NCI-H460 (cell line): ENCODE measurements at places on chromosomes 3 and 15. TPM values are rescaled to one million over a fixed set of nuclear protein-coding genes. Genes with fewer than 3 reads are reported as not detected.
A peak's percentile ranks its signal among the peaks of the same experiment; 100 is the strongest.

DNA sequence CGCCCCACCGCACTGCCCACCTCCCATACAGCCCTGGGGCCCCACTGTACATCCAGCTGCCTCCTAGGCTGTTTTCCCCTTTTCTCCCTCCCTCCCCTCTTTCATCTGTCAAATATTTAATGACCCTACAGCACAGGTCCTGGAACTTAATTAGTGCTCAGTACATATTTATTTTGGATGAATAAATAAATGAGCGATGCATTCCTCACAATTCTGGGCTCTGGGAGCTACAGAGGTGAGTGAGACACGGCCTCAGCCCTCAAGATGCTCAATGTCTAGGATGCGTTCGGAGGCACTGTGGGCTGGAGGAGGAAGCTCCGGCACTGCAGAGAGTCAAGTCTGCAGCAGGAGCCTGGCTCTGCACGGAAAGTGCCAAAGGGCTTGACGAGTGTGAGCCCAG lies 175.0 kb downstream of the FAM43A start:
- no peak for DNase-seq

DNA sequence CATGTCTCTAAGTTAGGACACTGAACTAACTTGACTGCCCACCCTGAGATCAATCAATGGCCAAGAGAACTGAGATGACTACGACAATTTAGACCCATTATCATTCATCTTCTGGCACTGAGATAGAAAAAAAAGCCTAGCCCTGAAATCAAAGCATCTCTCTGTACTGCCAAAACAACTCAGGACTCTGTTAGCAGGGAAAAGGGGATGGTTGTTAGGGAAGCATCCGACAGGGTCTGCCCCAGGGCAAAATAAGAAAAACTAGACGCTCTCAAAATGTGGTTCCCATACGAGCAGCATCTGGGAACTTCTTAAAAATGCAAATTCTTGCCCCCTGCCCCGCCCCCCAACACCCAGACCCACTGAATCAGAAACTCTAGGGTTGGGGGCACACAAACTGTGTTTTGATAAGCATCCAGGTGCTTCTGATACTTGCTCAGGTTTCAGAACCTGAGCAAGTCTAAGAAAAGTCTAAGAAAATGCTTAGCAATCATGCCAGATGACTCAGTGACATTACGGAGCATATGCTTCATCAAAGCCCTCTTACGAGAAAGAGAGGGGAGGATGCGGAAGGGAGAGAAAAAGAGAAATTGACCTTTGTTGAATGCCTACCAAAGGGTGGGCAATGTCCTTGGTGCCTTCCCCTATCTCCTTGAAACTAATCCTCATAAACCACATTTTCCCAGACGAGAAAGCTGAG lies 172.8 kb upstream of the HES1 start:
- no peak for DNase-seq

DNA sequence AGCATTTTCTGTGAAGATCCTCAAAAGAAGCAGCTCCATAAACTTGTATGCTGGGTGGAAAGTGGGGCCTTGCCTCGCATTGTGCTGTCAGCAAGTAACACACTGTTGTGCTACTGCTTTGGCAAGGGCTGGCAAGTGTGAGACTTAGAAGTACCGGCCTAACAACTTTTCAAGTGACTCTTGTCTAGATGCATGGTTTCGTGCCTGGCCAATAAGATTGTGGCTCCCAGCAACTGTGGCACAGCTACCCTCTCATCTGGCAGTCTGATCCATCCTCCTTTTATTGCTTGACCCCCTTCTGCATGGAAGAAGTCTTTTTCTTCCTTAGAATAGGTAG lies 79.4 kb upstream of the VEPH1 start:
- DNase-seq = no peak

GRCh38 chr3:52202384-52203077 lies 4.6 kb downstream of the ALAS1 start:
- no peak for DNase-seq

DNA sequence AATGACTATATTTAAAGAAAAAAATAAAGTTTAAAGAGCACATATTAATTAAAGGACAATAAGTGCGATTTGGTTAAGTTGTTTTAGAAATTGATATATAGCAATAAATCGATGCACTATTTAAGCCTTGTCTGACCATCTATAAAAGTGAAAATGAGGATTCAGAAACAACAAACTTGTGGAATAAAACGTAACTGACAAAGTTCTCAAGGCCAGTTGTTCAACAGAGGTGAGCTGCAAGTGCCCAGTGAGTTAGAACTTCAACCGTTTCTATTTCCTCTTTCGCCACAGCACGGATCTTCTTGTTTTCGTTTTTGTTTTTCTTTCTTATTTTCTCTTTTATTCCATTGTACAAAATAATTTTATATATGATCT lies 724.9 kb upstream of the ARRDC4 start:
- no peak for DNase-seq

DNA sequence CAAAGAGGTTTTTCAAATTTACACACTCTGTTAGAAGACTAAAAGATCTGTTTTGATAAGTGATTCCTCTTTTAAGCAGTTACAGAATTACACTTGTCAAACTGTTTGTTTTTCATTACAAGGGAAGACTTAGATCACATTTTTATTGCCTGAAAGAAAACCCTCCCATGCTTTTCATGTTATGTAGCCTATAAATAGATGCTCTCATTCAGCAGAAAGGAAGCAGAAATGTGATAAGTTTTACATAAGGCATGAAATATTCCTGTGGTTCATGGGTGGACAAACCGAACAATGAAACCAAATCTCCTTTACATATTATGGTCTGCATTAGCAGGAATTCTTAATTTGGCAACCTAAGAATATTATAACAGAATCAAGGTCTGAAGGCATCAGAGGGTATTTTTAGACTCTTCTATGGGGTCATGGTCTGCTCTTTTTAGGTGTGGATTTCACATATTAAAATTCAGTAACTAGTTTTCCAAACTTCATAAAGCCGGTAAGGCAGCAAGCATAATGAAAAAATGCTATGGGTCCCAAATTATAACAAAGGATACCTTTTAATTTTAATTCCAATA lies 37.3 kb upstream of the FXR1 start:
- DNase-seq = no peak

GRCh38 chr3:191440532-191440931 lies 20.4 kb upstream of the PYDC2 start:
- no peak for DNase-seq

- DNase-seq = no peak
Observed at GRCh38 chr3:46825450-46825849, 37.8 kb downstream of the MYL3 start.

DNA sequence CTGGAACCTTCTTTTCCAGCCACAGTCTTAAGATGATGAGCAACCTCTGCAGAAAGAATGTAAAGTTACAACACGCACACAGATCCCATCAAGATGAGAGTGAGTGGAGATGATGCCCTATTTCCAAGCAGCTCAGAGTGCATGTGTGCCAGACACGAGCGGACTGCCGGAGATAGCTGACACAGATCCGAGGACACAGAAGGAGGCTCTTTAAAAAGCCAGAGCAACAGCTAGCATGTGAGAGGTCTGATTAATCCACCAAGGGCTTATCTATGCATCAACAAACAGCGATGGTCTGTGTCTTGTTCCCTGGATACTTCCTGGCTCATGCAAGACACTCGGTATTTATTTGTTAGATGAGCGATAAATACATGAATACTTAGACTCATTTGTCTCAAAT lies 128.6 kb upstream of the DLG1 start:
- DNase-seq = no peak

DNA sequence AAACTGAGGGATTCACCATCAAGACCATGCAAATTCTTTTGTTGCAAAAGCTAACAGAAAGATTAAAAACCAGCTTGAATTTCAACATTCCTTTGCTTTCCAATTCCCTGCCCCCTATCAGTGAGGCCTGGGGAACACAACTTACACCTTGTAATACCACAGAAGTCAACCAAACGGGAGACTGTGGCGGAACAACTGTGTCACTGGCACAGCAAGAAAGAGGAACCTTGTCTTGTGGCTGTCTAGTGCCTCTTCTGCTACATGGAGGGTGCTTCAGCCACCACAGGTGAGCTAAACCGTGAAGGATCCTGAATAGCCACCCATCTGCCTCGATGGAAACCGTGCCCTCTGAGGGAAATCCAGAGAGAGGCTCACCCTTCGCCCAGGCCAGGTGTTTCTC lies 11.4 kb downstream of the CCDC12 start:
- no peak for DNase-seq

GRCh38 chr15:39431376-39431775 lies 149.5 kb upstream of the THBS1 start:
- no peak for DNase-seq

DNA sequence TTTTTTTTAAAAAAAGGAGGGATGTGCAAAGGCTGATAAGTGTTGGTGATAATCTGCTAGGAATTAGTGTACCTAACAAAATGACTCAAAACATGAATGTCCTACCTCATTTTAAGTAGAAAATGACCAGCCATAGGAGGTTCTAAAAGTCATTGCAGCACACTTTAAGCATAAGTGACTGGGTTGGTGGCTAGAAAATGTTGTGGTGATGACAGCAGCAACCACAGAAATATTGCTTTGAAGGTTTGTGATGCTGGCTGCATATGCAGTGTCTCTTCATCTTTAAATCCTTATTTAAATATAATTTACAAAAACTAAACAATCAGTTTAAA lies 55.2 kb downstream of the CMSS1 start:
- DNase-seq = no peak

GRCh38 chr15:52702390-52702789 lies 23.2 kb upstream of the ATOSA start:
- DNase-seq = no peak

GRCh38 chr3:19527746-19528145 lies 379.4 kb downstream of the KCNH8 start:
- DNase-seq = no peak

GRCh38 chr3:43094381-43094780 lies 11.5 kb downstream of the POMGNT2 start:
- DNase-seq = no peak

DNA sequence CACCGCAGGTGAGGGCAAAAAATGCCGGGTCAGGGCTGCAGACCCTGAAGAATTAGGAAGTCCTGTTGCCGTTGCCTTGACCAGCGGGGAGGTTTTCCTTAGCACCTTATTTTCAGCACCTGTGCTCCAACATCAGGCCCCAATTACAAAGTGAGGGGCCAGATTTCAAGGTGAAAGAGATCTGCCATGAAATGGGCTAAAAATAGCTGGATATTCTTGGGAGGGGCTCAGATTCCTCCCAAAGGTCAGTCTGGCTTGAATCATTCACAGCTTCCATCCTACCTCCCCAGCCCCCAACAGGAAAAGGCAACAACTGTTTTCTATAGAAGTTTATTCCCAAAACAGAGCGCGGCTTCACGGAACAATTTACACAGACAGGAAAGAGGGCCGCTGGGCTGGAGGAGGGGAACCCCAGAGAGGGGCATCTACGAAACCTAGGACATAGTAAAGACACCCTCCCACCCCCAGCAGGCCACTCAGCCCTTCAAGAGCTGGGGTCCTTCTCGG lies 941 bp upstream of the SLC26A6 start:
- no peak for DNase-seq

- peak; percentile 39 for DNase-seq
Observed at GRCh38 chr3:36907911-36908646, 36.8 kb downstream of the TRANK1 start.

GRCh38 chr3:58210761-58211460 lies at the start of gene DNASE1L3:
Gene DNASE1L3 (minus strand): TSS chr3:58210972. CDS start chr3:58210906, 66 bp downstream.
- no peak for DNase-seq

DNA sequence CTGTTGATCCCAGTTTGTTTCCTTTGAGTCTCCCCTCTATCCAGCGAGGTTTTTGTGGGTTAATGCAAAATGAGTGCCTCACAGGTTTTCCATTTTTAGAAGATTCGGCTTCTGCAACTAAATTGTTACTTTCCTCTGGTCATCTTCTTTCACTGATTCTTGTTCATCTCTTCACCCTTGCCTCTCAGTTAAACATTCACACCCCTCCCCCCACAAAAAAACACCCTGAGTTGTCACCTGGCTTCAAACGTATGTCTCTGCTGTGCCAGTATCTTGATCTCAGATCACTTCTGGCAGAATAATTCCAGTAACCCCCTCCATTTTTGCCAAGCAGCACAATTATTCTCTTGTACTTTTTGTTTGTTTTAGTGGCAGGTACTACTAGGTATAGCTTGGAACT lies 12.3 kb upstream of the CLDN16 start:
- DNase-seq = no peak

DNA sequence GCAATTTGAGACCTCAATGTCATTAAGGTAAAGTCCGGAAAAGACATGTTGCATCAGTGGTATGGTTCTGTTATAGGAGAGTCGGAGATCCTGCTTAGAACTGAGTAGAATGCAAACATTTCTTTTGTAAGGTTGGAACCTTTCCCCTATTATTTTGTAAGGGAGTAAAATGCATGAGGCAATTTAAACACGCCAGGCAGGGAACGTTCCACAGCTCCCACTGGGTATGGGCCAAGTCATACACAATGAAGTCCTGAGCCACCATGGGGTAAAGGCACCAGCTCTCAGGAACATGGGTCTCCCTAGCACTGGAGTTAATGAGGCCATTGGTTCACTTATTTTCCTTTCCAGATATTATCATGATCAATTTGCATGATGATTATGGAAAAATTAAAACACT lies 116.6 kb upstream of the NR2F2 start:
- DNase-seq = no peak

DNA sequence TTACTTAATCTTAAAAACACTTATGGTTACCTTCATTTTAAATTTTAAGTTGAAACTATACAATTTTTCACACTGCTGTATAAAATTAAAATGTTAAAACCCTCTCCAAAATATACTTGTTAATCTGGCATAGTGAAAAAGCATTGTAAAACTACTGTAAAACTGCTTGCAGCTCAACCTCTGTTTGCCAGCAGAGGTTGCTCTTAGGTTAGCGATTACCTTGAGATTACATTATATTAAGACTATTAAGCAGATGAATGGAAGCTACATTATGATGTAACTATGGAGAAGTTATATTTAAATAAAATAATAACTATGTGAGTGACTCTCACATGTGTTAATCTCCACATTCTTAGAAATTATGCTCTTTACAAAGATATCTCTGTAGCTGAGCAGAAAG lies 143.6 kb upstream of the SLITRK3 start:
- DNase-seq = peak; percentile 3

GRCh38 chr3:37963635-37964034 lies 27.0 kb upstream of the VILL start:
- DNase-seq = no peak

GRCh38 chr3:12356996-12357395 lies 68.1 kb downstream of the PPARG start:
- DNase-seq = no peak

GRCh38 chr3:110878692-110879091 lies 192.9 kb upstream of the NECTIN3 start:
- DNase-seq = no peak

The GPR149 gene
- total RNA-seq = not detected in 2 replicates

The GOLGA8M gene
- total RNA-seq = not detected in 2 replicates

The CP gene
- 6.2 TPM in 2 replicates for total RNA-seq

The OR5K2 gene
- not detected in 2 replicates for total RNA-seq

The C3orf85 gene
- not detected in 2 replicates for total RNA-seq

The BUB1B gene
- 42.8 and 45.7 TPM in 2 replicates for total RNA-seq

The SLC7A14 gene
- not detected in 2 replicates for total RNA-seq

The SNX22 gene
- 0.09 and 0.42 TPM in 2 replicates for total RNA-seq

The CYP1A2 gene
- not detected in 2 replicates for total RNA-seq

The GOLGA8O gene
- total RNA-seq = not detected in 2 replicates

The FES gene
- total RNA-seq = 0.59 TPM in 1 of 2 replicates, not detected in the other

The SH3GL3 gene
- total RNA-seq = 0.37 TPM in 1 of 2 replicates, not detected in the other
